K562 (cell line): ENCODE measurements at places on chromosomes 16 and 17. TPM values are rescaled to one million over a fixed set of nuclear protein-coding genes. Genes with fewer than 3 reads are reported as not detected.

SPNS2 gene
- polyA plus RNA-seq: not detected in 2 replicates

ABCC6 gene
- 0.46 TPM in 1 of 2 replicates, not detected in the other for polyA plus RNA-seq

DNA sequence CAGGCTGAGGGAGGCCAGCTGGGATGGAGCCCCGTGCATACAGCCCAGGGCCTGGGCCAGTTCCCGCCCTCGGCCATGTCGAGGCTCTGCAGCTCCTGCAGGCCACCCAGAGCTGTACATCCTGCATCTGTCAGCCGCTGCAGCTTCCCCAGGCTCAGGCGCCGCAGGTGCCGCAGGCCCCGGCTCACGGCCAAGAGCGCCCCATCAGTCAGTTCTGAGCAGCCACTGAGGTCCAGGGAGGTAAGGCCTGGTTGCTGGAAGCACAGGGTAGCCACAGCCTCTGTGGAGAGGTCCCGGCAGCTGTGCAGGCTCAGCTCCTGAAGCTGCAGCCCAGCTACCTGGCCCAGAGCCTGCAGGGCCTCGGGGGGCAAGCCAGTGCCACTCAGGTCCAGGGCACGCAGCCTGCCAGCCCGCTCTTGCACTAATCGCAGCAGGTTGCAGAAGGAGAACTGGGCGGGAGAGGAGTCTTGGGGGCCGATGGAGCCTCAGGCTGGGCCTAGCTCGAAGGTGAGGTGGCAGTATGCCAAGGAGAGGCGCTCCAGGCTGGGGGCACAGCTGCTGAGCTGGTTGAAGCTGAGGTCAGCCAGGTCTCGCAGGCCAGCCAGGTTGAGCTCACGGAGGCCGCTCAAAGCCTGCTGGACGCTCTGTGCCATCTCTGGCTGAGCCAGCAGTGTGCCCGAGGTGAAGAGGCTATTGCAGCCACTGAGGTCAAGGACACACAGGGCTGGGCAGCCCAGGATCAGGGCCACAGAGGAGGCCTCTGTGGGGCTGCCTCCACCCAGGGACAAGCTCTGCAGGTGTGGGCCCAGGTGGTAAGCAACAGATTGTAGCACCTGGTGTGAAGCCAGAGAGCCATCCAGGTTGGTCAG is 11.4 kb downstream of the ELMO3 start:
- DNase-seq: no peak

DNA sequence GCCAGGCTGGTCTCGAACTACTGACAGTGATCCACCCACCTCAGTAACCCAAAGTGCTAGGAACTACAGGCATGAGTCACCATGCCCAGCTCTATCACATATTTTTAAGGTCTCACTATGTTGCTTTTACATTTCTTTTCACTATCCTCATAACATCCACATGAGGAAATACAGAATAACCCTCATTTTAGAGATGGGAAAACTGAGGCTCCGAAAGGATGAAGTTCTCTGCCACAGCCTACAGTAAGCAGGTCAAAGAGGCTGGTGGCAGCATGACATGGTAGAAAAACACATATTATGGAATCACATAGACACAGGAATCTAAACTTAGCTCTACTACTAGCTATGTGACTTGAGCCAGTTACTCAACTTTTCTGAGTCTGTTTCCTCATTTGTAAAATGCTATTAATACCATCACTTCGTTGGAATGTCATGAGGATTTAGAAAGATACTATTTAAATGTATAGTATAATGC is 32.2 kb downstream of the APPBP2 start:
- no peak for DNase-seq

DNA sequence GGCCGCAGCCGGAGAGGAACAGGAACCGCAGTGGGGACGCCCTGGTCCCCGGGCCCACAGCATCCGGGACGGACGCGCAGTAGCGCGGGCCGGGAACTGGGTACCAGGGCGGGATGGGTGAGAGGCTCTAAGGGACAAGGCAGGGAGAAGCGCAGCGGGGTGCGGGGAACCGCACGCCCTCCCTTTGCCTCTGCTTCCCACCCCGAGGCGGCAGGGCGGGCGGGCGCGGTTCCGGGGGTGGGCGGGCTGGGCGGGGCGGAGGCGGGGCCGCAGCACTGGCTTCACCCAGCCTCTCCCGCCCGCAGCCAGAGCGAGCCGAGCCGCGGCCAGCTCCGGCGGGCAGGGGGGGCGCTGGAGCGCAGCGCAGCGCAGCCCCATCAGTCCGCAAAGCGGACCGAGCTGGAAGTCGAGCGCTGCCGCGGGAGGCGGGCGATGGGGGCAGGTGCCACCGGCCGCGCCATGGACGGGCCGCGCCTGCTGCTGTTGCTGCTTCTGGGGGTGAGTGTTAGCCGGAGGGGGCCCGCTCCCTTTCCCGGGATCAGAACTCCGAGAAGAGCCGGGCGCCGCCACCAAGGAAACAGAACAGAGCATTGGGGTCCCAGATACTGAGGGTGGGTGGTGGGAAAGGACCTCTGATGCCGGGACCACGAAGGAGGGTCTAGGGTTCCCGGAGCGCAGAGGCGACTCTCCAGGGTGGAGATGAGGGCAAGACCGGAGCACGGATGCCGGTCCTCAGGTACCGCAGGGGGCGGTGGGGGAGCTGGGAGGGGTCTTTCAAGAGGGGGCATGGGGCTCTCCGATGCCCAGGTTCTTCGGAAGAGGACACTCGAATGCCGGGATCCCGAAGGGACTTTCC is at the start of gene NGFR:
Gene NGFR (plus strand): TSS at position 308 of the 856 bp plus-strand sequence. CDS start 125 bp downstream, at position 433.
- peak; percentile 96 for DNase-seq
